Renal cortical epithelial cell (primary cell): ENCODE measurements at places on chromosomes 16 and 17. TPM values are rescaled to one million over a fixed set of nuclear protein-coding genes. Genes with fewer than 3 reads are reported as not detected.
A peak's percentile ranks its signal among the peaks of the same experiment; 100 is the strongest.

DNA sequence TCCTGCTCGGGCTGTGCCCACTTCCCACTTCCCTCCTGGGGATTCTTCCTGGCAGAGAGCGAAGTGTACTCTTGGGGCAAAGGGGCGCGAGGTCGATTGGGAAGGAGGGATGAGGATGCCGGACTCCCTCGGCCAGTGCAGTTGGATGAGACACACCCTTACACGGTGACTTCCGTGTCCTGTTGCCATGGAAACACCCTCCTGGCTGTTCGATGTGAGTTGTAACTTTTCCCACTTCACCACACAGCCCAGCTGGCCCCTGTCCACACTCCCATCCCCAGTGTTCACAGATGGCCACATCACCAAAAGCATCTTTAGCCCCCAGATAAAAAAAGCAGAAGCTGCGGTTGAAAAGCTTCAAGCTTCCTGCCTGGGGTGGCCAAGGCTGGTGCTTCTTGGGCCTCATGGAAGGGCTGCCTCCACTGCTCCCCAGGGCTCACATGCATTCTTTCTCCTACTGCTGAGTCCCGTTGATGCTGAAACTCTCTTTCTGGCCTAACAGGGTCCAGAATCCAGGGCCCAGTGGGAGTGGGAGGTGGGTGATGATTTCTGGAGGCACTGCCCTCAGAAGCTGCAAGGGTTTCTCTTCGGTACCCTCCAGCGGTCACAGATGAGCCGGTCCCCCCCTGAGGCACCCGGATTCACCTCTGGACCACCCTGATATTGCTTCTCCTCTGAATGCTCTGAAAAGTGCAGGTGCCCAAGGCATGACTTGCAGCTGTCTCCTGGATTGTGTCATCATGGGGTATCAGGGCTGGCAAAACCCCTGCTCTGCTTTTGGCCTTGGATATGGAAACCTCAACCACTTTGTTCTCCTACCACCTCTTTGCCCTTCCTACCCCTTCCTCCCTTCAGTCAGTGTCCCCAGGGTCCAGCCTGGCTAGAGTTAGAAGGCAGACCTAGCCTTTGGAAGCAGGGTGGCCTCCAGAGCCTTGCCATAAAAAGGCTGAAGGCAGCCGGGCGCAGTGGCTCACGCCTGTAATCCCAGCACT, 2.2 kb upstream of the TRAF4 start:
- DNase-seq: no peak

The ACSM5 gene
- total RNA-seq: 6.4 and 6.7 TPM in 2 replicates

GRCh38 chr16:46743232-46743719, 4.9 kb downstream of the MYLK3 start:
- peak; percentile 19 for DNase-seq

DNA sequence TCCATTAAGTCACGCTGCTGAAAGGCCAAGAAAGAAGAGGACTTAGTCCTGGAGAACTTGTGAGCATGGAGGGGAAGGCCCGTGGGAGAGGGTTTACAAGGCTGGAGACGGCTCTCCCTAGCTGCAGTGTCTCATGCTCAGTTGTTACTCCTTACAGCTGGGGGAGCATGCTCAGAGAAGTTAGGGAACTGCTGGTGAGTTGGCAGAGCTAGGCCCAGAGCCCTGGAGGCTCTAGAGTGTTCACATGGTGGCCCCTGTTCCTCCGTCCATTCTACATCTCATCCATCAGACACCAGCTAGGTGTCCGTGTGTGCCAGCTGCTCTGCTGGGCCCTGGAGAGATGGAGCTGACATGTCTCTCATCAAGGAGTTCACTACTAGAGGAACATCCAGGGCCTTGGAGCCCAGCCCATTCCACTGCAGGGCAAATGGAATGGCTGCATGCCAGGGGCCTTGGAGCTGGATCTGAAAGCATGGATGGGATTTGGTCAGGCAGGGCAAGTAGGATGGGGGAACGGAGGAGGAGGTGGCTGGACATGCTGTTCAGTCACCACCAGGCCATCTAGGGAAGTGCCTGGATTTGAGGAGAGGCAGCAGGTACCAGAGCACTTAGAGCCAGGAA, 6.3 kb downstream of the XYLT2 start:
- no peak for DNase-seq

DNA sequence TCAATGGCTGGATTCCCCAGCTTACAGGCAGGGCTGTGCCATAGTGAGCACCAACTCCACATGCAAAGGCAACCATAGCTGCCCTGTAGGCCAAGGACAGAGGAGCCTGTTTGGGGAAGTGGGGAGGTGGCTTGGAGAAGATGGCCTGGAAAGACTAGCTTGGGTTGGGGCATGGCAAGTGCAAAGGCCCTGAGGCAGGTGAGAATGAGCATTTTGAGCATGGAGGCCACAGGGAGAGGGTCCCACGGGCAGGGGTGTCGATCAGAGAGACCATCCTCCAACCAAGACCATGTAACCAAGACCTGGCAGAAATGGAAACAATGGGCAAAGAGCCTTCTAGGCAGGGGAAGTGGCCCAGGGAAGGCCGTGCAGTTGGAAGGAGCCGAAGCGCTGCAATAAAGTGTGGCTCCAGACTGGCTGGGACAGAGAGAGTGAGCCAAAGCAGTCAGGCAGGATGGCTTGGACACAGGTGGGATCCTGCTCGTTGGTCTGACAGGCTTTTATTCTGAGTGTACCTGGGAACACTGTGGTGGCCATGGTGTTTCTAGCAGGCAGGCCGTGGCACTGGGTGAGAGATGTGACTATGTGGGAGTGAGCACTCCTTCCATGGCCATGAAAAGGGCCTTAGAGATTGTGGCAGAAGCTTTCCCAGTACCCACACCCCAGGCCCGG, 24.8 kb upstream of the MPRIP start:
- no peak for DNase-seq

- no peak for DNase-seq
Observed at GRCh38 chr17:74746922-74747321, 1.5 kb upstream of the NHERF1 start.

The MNT gene
- 1.6 and 9.8 TPM in 2 replicates for total RNA-seq

GRCh38 chr16:17590711-17591654, 120.2 kb upstream of the XYLT1 start:
- DNase-seq: no peak

The HOXB8 gene
- total RNA-seq: 8.3 and 65.8 TPM in 2 replicates

DNA sequence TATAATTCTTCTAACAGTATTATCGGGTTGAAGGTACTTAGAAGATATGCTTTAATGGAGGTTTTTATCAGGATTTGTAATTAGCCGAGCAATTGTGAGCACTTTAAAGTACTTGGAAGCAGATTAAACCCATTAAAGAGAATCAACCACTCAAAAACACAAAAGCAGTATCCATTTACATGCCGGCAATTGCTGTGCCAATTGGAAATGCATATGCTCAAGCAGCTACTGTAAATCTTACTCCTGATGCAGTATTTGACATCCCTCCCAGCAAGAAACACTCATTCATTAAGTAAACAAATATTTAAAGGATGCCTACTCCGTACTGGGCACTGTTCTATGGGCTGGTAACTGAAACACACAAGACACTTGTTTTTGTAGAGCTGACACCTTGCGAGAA, 11.4 kb upstream of the CCL1 start:
- DNase-seq: no peak

DNA sequence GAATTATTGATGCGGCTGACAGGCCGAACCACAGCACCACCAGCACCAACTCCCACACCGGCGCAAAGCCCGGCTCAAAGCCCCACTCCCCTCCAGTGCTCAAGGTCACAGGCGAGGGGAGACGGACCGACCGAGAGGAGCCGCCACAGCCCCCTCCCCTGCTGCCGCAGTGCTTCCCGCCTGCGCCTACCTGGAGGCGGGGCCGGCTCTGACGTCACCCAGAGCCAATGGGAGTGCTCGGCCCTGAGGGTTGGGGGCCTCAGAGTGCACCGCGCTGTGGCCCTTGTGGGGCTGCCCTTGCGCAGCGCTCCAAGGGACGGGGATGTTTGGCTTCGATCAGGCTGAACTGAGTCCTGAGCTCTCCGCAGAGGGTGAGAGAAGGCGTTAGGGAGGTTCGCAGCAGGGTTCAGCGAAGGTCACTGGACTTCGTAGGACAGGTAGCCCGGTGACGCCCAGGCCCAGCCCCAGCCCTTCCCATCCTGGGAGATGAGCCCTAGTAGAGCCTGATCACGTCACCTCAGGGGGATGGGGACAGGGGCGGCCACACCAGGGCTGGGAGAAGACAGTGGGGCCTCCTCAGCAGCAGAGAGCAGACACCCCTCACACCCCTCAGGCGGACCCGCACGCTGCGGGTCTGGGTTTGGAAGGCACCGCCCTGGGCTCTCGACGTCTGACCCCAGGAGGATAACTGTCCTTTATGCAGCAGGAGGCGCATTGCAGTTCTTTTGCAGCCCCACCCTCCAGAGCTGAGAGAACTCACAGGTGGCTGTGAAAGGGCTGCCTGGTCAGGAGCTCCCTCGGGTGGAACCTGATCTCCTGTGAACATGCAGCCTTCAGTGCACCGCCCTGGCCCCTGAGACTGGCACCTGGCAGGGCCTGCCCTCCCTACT, 1.5 kb downstream of the NDRG4 start:
- DNase-seq: no peak

The OR2C1 gene
- total RNA-seq: 0.15 TPM in 1 of 2 replicates, not detected in the other

DNA sequence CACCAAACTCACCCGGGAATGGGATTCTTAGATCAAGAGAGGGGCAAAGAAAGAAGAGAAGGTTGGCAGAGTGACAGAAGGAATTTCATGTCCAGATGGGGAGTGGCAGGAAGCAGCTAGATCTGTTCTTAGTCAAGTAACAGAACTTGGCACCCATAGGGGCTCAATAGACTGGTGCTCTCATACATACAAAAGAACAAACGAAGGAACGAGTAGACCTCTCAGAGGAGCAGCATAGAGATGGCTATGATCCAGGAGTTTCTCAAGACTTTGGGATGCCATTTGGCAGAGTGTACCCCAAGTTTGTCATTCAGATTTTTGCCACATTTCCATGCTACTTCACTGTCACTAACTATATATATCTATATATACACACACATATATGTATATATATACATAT, 47.9 kb downstream of the GINS3 start:
- DNase-seq: no peak

DNA sequence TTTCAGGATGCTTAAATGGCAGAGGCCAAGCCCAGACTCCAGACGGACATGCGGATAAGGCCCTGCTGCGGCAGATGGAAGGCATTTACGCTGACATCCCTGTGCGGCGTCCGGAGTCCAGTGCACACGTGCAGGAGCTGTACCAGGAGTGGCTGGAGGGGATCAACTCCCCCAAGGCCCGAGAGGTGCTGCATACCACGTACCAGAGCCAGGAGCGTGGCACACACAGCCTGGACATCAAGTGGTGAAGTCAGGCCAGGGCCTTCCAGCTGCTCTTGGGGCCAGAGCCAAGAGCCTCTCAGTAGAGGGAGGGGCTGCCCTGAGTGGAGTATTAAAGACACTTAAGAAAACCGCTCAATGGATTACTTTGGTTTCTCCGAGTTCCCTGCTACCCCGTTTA, 29.4 kb downstream of the NARF start:
- no peak for DNase-seq

GRCh38 chr16:20409398-20410120, at the start of gene ACSM5:
ACSM5 (plus strand) TSS chr16:20409534; CDS start chr16:20411485, 1,951 bp downstream.
- peak; percentile 81 for DNase-seq

The FSCN2 gene
- total RNA-seq: 3.1 and 4.7 TPM in 2 replicates

GRCh38 chr17:63626551-63627180, 4.4 kb downstream of the MAP3K3 start:
- DNase-seq: peak; percentile 43

- DNase-seq: no peak
Observed at GRCh38 chr17:63136369-63137012, 170.5 kb downstream of the TANC2 start.

DNA sequence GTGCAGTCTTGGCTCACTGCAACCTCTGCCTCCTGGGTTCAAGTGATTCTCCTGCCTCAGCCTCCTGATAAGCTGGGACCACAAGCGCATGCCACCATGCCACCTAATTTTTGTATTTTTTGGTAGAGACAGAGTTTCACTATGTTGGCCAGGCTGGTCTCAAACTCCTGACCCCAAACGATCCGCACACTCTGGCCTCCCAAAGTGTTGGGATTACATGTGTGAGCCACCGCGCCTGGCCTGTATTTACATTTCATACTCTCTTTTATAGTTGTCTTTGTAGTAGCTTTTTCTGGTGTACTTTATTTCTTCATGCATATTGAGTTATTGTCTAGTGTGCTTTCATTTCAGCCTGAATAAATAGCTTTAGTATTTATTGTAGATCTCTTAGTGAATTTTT, 10.1 kb upstream of the ADORA2B start:
- no peak for DNase-seq

GRCh38 chr17:20706751-20707373, 127.3 kb downstream of the CDRT15L2 start:
- DNase-seq: no peak

DNA sequence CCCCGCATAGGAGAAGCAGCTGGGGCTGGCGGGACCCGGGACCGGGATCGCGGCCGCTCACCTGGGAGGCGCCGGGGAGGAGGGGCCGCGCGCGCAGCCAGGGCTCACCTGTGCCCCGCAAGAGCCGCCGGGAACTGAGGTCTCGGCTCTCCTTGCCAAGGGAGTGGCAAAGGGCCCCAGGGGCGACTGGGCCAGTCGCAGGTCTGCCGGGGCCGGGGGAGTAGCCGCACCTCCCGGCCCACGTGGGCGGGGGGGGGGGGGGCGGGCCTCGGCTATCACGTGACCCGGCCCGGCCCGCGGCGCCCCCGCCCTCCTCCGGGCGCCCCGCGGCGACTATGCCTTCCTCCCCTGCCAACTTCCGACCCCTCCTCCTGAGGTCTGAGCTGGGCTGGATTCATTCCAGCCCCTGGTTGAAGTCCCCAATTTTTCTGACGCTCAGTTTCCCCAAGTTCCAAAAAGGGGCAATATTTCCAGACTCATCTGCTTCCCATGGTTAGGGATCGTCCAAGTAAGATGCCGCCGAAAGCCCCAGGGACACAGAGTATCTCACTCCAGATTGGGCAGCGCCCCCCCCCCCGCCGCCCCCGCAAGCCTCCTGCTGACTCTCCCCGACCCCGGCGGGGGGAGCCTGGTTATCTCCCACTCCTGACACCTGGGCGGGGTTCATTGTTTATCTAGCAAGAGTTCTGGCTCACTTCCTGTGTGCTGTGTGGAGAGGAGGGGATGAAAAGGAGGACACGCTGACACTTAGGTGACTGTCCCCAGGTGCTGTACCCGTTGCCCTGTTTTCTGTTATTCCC, at the start of gene TMC6:
TSS of gene TMC6 (minus strand) at position 205 of the 800 bp plus-strand sequence. CDS start 1,923 bp downstream, outside the sequence.
- no peak for DNase-seq

The TMEM100 gene
- total RNA-seq: 0.17 and 0.30 TPM in 2 replicates

DNA sequence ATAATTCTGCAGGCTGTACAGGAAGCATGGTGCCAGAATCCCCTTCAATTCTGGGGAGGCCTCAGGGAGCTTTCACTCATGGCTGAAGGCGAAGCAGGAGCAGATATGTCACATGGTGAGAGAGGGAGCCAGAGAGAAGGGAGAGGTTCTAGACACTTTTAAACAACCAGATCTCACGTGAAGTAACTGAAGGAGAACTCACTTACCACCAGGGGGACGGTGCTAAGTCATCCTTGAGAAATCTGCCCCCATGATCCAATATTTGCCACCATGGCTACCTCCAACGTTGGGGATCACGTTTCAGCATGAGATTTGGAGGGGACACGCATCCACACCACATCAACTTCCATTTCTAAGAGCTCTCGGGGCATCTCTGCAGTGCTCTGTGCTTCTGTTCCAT, 37.4 kb upstream of the GNA13 start:
- DNase-seq: no peak

The ZNF385C gene
- total RNA-seq: 0.10 TPM in 1 of 2 replicates, not detected in the other
